ENCODE measurements at places on chromosomes 1 and 21.

DNA sequence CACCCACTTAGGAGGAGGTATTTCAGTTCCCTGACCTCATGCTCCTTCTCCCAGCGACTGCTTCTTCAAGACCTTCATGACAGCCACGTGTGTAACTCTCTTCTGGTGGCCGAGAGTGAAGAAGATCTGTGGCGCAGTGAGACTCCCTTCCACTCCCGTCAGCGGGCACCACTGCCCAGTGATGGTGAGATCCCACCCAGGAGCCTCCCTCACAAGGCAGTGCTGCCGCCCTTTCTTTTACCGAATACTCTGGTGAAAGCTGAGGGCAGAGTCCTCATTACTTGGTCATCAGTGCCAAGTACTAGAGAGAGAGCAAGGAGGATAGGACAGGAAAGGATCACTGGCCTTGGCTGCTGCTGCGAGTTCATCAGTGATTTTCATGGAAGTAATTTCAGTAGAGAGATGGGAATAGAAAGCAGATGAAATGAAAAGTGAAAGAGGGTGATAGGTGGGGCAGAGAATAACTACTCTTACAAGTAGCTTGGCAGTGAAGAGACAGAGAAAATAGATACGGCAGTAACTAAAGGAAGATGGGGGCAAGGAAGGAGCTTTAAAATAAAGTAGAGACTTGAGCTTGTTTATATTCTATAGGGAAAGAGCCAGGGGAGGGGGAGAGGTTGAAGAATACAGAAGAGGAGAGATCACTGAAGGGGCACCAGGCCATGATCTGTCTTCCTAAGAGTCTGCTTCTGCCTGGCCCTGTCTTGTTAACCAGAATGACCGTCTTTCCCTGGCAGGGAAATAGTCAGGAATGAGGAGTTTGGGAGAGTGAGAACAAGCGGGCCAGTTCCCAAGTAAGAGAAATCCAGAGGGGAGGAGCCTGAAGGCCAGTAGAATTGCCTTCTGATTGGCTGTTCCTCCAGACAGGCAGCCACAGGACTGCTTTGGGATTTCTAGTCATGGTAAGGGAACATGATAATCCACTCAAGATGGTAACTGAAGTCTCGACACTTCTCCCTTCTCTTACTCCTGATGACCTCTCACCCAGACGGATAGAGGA is 18.3 kb downstream of the HYI start:
- no peak for DNase-seq

- no peak for DNase-seq
Observed at GRCh38 chr1:15526021-15526489, 593 bp upstream of the DNAJC16 start.

- DNase-seq, result peak; percentile 60
Observed at GRCh38 chr1:198528364-198528763, 12.1 kb downstream of the ATP6V1G3 start.

- no peak for DNase-seq
Observed at GRCh38 chr21:14495075-14495474, 51.0 kb downstream of the SAMSN1 start.

- no peak for DNase-seq
Observed at GRCh38 chr1:99469550-99469971, 176.4 kb upstream of the PALMD start.

- DNase-seq, result no peak
Observed at GRCh38 chr21:31865429-31865970, 7.3 kb upstream of the HUNK start.

DNA sequence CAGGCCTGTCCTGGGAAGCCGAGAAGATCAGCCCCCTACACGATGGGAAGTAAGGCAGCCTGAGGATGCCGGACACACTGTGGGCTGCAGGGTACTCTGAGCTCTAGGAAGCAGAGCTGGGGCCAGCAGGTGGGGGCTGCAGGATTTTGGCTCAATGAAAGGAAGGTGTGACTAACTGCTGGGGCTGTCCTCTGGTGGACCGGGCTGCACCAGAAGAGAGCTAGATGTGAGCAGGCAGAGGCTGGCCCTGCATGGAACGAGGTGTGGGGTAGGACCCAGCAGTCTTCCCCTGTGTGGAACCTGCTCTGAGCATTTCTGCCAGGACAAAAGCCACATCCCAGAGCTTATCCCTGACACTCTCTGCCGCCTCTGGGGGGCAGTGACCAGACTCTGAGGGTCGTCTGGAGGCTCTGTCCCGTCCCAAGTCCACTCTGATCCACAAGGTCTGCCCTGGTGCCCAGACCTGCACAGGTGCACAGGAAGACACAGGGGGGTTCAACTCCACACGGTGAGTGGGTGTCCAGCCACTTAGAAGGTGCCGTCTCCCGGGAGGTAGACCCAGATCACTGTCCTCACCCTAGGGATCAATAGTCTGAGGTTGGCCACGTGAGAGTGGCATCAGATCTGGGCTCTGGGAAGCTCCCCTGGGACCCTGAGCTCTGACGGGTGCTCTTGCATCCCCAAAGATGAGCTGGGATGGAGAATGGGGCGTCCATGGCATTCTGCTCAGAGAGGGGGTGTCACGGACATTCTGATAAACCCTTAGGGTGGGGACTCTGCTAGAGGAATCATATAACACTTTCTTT is 187.6 kb upstream of the VAMP3 start:
- no peak for DNase-seq

DNA sequence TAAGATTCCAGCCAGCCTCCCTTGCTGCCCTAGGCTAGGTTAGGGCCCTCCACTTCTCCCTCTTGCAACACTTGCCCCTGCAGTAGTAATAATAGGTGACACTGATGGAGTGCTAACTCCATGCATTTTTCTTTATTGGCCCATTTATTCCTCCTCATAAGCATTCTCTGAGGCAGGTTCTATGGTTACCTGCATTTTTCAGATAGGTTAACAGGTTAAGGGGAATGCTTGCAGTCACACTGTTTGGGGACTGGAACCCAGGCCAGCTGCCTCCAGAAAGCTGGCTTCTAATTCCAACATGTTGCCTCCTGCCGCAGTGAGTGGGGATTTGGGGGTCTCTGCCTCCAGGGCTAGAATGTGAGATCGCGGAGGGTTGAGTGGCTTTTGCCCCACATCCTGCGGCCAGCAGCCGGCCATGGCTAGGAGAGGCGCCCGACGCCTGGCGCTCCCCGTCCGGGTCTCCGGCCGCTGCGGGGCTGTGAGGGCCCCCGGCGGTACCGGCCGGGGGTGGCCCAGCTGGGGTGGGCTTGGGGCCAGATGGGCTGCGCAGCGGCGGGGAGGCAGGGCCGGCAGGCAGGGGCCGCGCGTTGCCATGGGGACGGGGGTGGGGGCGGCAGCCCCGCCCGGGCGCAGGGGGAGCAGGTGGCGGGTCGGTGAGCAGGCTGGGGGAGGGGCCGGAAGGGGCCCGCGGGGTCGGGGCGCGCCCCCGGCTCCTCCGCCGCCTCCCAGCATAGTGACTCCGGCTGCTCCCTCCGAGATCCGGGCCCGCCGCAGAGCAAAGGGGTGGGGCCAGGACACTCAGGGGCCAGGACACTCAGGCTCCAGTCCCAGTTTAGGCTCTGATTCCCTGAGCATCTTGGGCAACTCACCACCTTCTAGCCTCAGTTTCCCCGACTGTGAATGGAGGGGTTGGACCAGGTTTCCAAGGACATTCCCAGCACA is 68.4 kb upstream of the SSBP3 start:
- DNase-seq, result no peak

DNA sequence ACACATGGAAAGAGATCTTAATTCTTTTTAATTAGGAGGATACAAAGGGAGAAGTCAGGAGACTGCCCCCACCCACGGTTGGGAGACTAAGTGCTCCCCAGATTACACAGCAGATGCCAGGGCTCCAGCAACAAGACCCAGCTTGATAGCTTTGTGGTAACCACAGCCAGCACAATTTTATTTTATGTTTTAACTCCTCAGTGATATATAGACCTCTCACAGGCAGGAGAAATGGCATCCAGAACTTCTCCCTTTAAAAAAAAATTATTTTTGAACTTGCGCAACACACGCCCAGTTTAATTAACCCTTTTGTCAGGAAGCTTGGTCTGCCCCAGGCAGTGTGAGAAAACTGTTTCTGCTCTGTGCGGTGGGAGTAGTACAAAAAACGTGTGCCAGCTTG is 62.6 kb upstream of the ACOT11 start:
- no peak for DNase-seq

GRCh38 chr1:116686723-116687352 is 19.3 kb upstream of the IGSF3 start:
- no peak for DNase-seq

DNA sequence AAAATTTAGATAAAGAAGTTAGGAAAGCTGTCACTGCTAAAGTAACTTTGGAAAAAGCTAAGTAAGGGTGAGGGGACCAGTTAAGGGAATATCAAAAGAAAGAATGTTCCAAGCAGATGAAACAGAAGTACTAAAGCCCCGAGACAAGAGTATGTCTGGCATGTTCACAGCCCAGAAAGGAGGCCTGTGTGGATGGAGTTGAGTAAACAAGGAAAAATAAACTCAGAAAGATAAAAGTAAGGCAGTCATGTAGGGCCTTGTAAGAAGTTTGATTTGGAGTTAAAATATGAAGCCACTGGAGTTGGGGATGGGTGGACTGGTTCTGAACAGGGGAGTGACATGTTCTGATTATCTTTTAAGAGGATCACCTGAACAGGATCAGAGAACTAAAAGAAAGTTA is 177.9 kb downstream of the CDC42BPA start:
- no peak for DNase-seq

GRCh38 chr1:93703643-93704042 is 22.0 kb upstream of the BCAR3 start:
- DNase-seq, result no peak

DNA sequence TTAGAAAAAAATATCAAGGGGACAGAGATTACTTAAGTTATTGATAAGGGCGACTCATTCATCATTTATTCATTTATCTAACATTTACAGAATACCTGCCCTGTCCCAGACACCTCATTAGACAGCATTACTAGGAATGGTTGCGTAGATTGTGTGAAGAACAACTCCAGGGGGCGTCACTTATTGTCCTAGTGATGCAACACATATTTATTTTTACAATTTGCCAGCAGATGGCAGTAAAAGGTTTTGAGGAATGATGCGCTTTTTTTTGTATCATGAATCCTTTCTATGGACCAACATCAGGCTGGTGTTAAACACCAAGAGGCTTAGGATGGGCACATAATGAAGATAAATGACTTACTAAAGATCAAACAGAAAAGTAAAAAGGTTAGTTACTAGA is 5.5 kb downstream of the NCAM2 start:
- peak; percentile 17 for DNase-seq

DNA sequence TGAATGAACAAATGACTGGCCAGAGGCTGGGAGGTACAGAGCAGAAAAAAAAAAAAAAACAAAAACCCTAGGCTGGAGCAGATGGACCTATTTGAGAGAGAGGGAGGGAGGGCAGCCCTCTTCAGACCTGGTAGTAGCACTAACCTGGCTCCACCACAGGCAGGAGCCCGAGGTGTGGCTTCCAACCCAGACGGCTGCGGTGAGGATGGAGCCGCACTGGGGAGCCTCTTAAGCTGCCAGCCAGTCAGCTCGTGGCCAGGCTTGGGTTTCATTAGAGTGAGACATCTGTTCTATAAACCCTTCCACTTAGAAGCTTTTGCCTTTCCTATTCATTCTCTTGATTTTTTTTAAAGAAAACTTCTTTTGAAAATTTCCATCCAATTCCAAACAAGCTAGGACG is 16.8 kb downstream of the LGR6 start:
- no peak for DNase-seq

GRCh38 chr1:197392541-197392940 is 124.5 kb downstream of the CRB1 start:
- no peak for DNase-seq

DNA sequence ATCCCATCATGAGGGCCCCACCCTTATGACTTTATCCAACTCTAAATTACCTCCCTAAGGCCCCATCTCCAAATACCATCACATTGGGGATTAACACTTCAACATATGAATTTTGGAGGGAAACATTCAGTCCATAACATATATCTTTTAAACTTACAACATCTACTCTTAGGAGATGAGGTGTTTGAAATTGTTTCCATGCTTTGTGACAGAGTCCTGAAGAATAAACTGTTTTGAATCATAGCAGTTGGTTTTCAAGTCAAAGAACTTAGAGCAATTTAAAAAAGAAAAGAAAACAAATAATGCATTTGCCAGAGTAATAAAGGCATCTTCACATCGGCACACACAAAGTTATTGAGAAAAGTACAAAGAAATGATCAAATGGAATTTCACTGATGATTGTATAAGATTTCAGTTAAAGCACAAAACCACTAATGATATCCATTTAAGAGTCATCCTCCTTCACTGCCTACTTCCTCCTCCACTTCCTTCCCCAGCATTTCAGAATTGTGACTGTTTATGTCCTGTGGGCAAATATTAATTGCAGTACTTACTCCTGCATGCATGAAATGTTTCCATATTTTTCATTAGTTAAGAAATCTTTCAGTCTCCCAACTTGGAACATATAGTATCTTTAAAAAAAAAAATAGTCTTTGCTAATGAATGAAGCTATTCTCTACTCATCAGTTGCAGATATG is 202.0 kb downstream of the LRRC40 start:
- no peak for DNase-seq

DNA sequence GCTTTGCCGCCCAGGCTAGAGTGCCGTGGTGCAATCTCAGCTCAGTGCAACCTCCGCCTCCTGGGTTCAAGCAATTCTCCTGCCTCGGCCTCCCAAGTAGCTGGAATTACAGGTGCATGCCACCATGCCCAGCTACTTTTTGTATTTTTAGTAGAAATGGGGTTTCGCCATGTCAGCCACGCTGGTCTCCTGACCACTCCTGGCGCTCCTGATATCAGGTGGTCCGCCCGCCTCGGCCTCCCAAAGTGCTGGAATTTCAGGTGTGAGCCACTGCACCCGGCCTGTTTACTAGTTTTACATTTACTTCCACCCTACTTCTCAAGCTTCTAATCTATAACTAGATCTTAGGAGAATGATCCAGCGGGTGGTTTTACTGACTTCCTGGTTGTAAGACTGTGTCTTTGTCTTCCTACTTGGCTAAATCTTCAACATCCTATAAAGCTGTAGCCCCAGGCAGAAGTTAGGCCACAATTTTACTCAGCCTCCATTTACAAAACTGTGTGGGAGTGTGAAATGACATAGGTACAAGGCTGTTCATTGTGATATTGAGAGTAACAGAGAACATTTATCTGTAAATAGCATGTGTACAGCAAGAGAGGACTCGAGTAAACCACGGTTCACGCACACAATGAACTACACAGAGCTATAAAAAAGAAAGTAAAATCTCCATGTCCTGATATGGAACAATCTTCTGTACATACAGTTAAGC is 9.6 kb upstream of the POU2F1 start:
- no peak for DNase-seq

GRCh38 chr1:233090746-233091494 is 140.5 kb downstream of the NTPCR start:
- DNase-seq, result no peak

- peak; percentile 67 for DNase-seq
Observed at GRCh38 chr1:60066001-60066400, 7.6 kb downstream of the C1orf87 start.

- DNase-seq, result peak; percentile 40
Observed at GRCh38 chr1:200233393-200233792, 176.4 kb downstream of the ZNF281 start.

- no peak for DNase-seq
Observed at GRCh38 chr1:156225677-156226014, 12.8 kb downstream of the PMF1 start.

- DNase-seq, result no peak
Observed at GRCh38 chr1:218350035-218350525, 4.9 kb downstream of the TGFB2 start.

- DNase-seq, result no peak
Observed at GRCh38 chr1:108142773-108143394, 57.3 kb downstream of the SLC25A24 start.

GRCh38 chr21:38205940-38206339 is 50.9 kb upstream of the KCNJ15 start:
- no peak for DNase-seq

- no peak for DNase-seq
Observed at GRCh38 chr1:230855886-230856285, 12.4 kb downstream of the C1orf198 start.
